ENCODE measurements at places on chromosomes 12 and 14.

- DNase-seq: no peak
Observed at GRCh38 chr12:5910790-5911548, 34.1 kb downstream of the ANO2 start.

DNA sequence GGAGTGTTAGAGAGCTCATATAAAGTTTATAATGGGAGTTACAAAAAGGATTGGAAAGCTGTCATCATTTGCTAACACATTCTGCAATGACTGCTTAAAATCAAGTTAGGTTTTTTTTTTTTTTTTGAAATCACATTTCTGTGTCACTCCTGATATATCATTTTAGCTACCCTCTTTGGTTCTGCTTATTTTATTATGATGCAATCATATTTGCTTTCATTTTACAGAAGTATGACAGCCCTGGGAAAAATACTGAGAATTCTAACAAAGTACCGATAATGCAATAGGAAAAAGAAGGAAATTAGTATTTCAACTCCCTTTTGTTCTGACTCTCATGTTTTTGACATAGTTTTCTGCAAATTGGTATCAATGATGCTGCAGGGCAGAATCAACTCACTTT is 71.6 kb upstream of the MDGA2 start:
- no peak for DNase-seq

DNA sequence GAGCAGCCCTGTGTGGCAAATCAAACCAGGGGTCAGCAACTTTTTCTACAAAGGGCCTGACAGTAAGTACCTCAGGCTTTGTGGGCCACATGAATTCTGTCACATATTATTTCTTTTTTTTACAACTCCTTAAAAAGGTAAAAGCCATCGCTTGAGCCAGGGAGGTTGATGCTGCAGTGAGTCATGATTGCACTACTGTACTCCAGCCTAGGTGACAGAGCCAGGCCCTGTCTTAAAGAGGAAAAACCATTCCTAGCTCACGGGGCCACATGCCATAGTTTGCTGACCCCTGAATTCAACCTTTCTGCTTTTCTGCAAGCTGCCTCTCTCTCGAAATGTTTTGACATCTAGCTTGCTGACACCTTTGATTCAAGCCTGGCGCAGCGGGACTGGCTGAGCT is 55.1 kb upstream of the CORO1C start:
- no peak for DNase-seq

- DNase-seq: peak; percentile 70
Observed at GRCh38 chr14:64681796-64682710, 22.2 kb upstream of the PLEKHG3 start.

DNA sequence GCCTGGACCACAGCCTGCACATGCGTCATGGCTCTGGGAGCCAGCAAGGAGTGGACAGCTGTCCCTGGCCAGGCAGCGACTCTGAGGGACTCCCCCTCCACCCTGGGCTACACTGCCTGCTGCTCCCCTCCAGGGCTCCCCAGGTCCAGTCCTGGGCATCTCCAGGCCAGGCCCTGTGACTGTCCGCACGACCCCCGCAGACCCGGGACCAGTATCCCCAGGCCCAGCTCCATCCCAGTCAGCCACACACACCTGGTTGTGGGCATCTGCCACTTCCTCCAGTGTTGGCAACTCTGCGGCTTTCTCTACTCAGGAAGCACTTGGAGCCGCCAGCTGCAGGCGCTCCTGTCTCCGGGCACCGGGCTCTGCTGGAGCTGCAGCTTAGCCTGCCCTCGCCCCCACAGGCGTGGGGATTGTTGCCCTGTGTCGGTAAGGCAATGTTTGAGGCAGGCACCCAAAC is 2.4 kb downstream of the ULK1 start:
- DNase-seq: no peak

DNA sequence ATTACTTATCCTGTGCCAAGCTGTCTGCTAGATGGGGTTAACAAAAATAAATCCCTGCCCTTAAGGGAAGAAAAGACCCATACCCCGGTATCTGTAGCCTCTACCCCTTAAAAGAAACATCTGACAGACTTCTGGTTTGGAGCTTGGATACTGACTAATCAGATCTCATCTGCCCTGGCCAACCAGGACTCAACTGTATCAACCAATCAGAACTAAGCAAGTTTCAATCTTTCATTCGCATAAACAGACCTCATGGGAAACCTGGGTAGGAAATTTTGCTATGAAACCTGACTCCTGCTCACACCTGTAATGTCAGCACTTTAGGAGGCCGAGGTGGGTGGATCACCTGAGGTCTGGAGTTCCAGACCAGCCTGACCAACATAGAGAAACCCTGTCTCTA is 26.4 kb upstream of the PRMT8 start:
- DNase-seq: no peak

DNA sequence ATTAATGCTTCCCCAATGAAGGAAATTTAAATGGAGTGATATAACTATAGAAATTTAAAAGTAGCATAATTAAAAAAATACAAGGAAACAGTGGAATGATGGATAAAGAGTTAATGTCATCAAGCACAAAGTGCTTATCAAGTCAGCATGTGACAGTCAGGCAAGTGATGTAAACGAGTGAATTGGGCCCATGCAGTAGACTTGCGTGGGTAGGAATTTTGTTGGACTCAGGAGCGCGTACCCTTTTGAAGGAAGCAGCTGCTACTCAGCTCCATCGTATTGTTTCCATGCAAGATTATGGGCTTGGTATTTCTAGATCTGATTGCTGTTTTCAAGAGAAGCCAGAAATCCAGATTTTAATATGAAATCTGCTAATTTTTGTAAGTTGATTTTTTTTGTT is 4.4 kb upstream of the DYRK4 start:
- no peak for DNase-seq

DNA sequence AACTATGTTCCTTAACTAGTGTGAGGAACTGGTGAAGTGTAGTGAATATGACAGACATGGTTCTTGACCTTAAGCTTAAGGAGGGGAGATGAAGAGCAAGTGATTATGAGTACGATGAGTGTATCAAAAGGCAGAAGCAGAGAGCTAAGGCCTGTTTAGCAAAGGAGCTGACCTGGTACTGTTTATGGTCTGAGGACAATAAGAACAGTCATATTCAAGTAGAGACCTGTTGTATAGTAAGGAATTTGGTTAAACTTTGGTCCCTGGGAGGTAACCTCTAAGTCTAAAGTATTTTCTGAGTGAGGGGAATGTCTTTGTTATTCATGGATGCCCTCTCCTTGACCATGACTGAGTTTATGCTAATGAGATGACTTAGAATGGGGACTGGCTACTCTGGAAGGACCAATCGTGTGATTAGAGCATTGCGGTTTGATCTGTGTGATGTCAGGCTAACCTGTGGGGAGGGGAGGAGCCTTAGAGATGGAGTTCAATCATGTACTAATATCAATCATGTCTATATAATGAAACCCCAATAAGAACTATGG is 389.3 kb downstream of the BMP4 start:
- peak; percentile 12 for DNase-seq

- DNase-seq: no peak
Observed at GRCh38 chr14:61003571-61003970, 22.5 kb downstream of the SLC38A6 start.

GRCh38 chr12:25155022-25155576 is 39.9 kb downstream of the DNAI7 start:
- DNase-seq: no peak

- no peak for DNase-seq
Observed at GRCh38 chr14:96055065-96055752, 16.0 kb downstream of the C14orf132 start.

DNA sequence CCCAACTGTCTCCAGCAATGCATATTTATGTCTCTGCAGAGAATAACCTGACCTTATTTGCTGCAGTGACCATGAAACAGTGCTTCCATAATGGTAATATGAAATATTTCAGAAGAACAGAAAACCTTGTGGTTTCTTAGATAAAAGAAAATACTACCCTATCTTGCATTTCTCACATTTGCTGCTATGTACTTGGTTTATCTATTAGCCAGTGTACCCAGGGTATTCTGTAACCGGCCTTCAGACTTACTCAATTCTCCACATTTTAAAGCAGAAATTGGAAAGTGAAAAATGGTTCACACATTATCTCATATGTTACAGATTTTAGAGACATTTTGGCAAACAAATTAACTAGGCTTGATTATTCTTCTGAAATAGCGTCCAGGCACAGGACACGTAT is 57.9 kb upstream of the CCDC91 start:
- no peak for DNase-seq
